Smooth muscle cell of the pulmonary artery (primary cell): ENCODE measurements at places on chromosomes 1 and 21. TPM values are rescaled to one million over a fixed set of nuclear protein-coding genes. Genes with fewer than 3 reads are reported as not detected.

The KIAA1614 gene
- 6.9 and 8.8 TPM in 2 replicates for total RNA-seq

The IL19 gene
- not detected in 2 replicates for total RNA-seq

The CDA gene
- total RNA-seq: 0.39 and 0.92 TPM in 2 replicates

The LAX1 gene
- total RNA-seq: 0.07 and 0.10 TPM in 2 replicates

The MASP2 gene
- total RNA-seq: not detected in 2 replicates
